ENCODE measurements at places on chromosomes 1 and 21.

- peak; percentile 59 for DNase-seq
These were observed 25.6 kb upstream of the IER5 start for GRCh38 chr1:181062836-181063428.

- peak; percentile 25 for DNase-seq
These were observed 73.5 kb upstream of the RUNX3 start for GRCh38 chr1:25003457-25004190.

DNA sequence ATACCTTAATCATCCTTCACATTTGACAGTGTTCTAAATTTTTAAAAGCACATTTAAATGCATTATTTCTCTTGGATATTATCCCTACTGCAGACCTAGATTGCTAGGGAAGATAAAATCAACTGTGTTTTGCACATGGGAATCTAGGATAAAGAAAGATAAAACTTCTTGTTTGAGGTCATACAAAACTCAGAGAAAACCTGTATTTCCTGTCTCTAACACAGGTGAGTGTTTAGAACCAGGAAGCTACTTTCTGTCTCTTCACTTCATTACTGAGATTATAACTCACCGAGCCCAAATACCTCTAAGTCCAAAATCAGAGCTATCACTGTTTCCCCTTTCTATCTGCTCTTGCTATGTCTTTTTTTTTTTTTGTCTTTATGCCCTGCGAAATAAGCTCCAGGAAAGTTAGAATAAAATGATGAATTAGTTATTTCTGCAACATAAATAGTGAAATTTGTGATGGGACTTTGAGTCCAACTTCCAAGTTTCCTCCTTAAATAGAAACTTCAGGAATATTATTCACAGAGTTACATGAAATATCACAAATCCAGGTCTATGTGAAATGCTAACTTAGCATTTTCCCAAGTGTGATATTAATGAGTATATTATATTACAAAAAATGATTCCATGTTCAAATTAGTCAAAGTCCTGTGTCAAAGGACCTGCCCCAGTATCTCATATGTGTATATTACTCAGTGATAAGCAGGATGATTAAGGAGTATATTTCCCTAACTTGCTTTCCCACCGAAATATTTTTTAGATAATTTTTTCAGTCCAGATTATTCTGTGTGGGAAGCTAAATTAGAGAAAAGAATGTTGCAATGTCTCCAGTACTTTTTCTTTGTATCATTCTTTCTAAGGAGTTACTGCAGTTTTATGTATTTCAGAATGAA lies 226.4 kb downstream of the PLA2G4A start:
- no peak for DNase-seq

GRCh38 chr1:172915271-172915670 lies 135.5 kb downstream of the TNFSF18 start:
- no peak for DNase-seq

DNA sequence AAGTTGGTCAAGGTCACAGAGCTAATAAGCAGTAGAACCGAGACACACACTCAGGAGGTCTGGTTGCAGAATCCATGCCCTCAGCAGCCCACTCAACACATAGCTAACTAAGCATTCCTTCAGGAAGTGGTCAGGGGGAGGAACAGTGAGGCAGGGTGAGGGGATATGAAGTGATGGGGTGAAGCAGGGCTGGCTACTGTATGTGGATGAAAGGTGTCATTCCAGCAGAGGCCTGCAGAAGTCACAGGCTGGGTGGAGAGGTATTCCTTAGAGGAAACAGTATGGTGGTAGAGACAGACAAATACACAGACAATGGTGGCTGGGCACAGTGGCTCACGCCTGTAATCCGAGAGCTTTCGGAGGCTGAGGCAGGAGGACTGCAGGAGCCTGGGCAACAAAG lies 14.1 kb downstream of the TMCO4 start:
- no peak for DNase-seq

DNA sequence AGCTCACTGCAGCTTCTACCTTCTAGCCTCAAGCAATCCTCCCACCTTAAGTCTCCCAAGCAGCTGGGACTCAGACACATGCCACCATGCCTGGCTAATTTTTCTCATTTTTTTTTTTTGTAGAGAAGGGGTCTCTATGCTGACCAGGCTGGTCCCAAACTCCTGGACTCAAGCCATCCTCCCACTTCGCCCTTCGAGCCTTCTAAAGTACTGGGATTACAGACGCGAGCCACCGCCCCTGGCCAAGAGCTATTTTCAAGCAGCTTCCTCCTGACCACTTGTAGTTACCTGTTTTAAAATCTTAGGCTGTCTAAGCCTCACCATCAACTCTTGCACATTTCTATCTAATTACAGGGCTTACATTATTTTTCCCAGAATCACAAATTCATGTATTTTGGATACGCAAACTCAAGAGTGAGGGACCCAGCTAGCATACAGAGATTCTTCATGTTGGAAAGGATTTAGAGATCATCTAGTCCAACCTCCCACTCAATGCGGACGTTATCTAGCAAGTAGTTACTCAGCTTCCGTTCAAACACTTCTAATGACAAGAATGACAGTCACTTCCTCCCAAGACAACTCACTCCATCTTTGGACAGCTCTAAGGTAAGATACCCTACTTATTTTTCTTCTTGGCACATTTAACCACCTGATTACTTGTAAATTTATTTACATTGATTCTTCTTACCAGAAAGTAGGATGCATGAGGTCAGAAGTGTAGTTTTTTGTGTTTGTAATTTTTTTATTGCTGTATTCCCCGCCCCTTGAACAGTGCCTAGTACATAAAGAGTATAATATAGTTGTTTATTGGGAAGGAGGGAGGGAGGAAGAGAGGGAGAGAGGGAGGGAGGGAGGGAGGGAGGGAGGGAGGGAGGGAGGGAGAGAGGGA lies 65.4 kb downstream of the LUZP1 start:
- no peak for DNase-seq

- no peak for DNase-seq
These were observed 40.0 kb downstream of the L1TD1 start for GRCh38 chr1:62234688-62235087.

DNA sequence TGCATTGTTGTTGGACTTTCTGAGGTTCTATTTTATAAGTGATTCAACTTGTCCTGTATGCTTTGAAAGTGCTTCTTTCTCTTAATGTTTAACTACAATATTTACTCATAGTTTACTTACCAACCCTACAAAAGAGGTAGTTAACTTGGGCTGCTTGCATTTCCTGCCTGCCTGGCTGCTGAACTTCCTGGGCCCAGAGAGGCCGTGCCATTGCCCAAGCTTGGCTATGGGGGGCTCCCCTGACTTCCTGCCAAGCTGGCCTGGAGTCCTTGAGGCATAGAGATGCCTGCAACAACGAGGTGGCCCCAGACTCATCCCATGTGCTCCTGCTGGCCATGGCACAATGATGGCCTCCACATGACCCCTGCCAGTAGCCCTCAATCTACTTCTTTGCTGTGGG lies 361.6 kb upstream of the PLD5 start:
- DNase-seq: no peak

- no peak for DNase-seq
These were observed 1.1 kb downstream of the TRIM58 start for GRCh38 chr1:247857985-247858619.

GRCh38 chr1:116325922-116326321 lies 47.1 kb upstream of the ATP1A1 start:
- DNase-seq: no peak

DNA sequence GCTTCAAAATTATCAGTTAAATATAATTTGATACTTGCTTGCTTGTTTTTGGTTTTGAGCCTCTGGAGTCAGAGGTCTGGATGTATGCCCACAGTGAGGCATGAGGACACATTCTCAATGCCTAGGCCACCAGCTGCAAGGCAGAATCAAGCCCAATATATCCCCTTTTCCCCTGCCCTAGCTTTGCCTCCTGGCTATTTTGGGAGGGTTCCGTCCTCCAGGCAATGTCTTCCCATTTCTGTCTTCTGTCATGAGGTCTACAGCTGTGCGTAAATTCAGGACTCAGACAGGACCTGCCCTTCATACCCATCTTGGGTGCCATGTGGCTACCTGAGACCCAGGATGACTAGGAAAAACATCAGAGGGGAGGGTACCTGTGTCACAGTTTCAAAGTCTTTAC lies 19.2 kb downstream of the NRDC start:
- DNase-seq: no peak

DNA sequence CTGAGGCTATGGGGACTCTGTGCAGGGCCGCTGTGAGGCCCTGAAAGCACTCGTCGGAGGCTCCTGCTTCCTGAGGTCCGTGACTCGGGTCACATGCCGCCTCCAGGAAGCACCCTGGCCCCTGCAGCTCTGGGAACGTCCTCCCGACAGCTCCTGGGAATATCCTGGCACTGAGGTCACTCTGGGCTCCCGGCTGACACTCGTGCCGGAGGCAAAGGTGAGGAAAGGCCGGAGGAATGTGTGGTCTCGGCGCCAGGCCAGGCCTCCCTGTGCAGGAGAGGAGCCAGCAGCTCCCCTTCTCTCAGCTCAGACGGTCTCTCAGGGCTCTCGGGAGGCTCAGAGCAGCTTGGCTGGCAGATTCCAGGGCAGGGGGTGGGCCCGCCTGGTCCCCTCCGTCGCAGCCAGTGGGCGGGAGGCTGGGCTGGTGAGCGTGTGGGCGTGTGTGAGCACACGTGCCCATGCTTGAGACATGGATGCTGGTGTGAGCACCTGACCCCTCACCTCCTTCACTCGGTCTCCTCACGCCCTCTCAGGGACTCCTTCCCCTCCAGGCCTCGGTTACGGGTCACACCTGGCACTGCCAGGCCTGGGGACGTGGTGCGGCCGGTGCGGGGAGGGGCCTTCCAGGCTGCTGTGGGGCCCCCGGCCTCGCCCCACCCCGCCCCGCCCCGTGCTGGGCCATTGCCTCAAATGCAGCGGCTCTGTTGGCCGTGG lies 5.5 kb upstream of the RNF223 start:
- peak; percentile 96 for DNase-seq

GRCh38 chr1:113211467-113211866 lies 138.5 kb downstream of the LRIG2 start:
- no peak for DNase-seq

- no peak for DNase-seq
These were observed 3.3 kb downstream of the AHDC1 start for GRCh38 chr1:27600498-27601175.

GRCh38 chr1:54413295-54413694 lies 7.1 kb upstream of the SSBP3 start:
- peak; percentile 54 for DNase-seq

DNA sequence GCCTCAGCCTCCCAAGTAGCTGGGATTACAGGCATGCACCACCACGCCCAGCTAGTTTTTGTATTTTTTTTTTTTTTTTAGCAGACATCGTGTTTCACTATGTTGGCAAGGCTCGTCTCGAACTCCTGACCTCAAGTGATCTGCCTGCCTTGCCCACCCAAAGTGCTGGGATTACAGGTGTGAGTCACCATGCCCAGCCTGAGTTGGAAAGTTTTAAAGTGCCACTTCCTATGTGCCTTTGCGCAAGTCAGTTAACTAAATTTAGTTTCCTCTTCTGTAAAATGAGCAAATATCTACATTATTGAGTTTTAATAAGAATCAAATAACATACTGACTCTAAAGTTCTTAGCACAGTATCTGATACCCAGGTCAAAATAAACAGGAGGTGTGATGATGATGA lies 12.4 kb downstream of the SLC19A2 start:
- no peak for DNase-seq

DNA sequence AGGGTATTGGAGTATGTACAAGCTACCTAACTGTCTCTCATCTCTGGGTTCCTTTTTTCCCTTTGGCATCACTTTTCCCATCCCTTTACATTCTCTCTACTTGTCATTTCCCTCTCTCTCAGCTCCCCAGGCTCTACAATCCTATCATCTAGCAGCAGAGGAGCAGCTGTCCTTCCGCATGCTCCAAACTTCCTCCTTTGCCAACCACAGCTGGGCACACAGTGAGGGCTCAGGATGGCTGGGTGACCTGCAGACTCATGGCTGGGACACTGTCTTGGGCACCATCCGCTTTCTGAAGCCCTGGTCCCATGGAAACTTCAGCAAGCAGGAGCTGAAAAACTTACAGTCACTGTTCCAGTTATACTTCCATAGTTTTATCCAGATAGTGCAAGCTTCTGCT lies 561 bp downstream of the CD1E start:
- DNase-seq: no peak

GRCh38 chr21:41651406-41651805 lies 115.4 kb downstream of the RIPK4 start:
- no peak for DNase-seq

DNA sequence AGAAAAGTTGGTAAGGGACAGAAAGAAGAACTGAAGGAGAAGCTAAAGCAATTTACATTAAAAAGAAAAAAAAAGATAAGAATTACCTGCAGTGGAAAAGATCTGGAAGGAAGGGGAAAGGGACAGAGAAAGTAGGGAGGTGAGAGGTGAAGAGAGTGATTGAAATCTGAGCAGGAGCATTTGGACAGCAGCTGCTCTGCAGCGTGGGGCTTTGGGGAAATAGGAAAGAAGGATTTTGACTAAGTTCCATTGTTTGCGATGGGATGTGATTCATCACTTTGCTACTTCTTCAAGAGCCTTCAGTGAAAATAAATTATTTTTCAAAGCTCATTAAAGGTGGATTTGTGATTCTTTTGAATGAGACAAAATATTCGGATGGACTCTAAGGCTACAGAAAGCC lies 26.1 kb upstream of the NMNAT2 start:
- DNase-seq: no peak

Measured in HFFc6 (cell line).